ENCODE measurements at places on chromosomes 7 and 10. TPM values are rescaled to one million over a fixed set of nuclear protein-coding genes. Genes with fewer than 3 reads are reported as not detected.

The SLC39A12 gene
- 0.08 TPM for total RNA-seq

The FAM180A gene
- 4.8 TPM for total RNA-seq

The LLCFC1 gene
- total RNA-seq, result not detected

The CALML5 gene
- not detected for total RNA-seq

The CDK1 gene
- 0.65 TPM for total RNA-seq

The SNX10 gene
- 27.4 TPM for total RNA-seq

The CCDC136 gene
- total RNA-seq, result 0.40 TPM

The LMOD2 gene
- 0.10 TPM for total RNA-seq

The ZDHHC6 gene
- total RNA-seq, result 11.4 TPM

The HYAL4 gene
- not detected for total RNA-seq

DNA sequence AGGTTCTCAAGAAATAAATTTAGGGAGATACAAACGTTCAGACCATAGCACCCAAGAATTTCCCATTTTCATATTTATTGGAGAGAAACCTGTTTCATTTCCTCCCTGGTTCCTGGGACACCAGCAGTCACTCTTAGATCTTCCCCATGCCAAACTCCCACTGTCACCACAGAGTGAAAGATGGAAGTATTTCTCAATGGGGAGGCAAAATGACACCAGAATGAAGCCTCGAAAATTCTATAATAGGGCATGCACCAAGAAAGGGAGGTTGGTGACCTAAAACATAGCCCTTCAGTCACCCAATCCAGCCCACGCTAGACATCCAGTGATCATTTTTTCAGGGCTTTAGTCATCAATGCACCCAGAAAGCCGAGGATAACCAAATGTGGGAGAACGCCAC, 148.1 kb upstream of the PLXDC2 start:
- no peak for DNase-seq

- peak; percentile 77 for DNase-seq
Observed at GRCh38 chr7:57868771-57869483, 418.9 kb downstream of the ZNF716 start.

DNA sequence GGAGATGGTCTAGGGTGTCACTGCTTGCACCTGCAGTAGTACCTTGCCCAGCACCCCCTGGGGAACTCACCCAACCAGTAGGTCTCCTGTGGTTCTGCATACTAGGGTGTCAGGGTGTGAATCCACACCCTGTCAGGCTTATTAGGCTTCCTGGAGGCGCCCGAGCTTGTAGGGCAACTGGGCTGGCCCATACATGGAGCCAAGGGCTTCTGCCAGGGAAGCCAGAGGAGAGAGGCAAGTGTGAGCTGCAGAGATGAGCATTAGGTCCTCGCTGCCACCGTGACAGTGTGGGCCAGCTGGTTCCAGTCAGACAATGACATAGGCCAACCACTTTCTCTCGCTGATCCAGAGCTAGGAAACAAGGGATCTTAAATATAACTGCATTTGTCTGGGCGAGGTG, 11.2 kb downstream of the MXI1 start:
- DNase-seq, result no peak

GRCh38 chr7:630539-630938, 96.0 kb upstream of the DNAAF5 start:
- DNase-seq, result no peak

- DNase-seq, result no peak
Observed at GRCh38 chr7:157752832-157753291, 416.1 kb downstream of the DNAJB6 start.

DNA sequence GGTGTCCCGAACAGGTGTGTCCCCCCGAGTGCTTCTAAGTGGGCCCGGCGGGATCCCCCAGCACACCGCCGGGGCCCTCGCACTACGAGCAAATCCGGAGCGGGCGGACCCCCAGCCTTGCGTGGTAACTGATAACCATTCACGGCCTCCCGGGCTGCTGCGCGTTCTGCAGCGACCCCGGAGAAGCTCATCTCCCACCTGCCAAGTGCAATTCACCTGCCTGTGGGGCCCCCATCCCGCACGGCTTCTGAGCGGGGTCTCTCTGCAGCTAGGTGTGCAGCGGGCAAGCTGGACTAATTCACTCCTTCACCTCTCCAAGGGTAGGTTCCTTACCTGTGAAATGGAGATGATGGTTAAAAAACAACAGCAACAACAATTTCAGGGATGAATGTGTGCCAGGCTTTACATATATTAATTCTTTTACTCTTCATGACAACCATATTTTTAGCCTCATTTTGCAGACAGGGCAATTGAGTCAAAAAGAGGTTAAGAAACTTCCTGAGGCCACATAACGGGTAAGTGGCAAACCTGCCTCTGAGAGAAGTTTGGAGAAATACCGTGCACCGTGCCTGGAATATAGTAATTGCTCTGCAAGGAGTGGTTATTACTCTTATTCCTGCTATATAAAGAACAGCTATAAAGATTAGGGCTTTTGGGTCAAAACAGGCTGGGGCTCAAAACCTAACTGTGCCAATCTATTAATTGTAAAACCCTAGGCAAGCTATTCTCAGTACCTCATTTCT, 652 bp upstream of the PODXL start:
- no peak for DNase-seq

- DNase-seq, result no peak
Observed at GRCh38 chr10:124243702-124244121, 150.3 kb upstream of the CHST15 start.
